ENCODE measurements at places on chromosomes 3 and 15.

- no peak for DNase-seq
Measured at GRCh38 chr3:37216597-37217097, 42.3 kb upstream of the LRRFIP2 start.

DNA sequence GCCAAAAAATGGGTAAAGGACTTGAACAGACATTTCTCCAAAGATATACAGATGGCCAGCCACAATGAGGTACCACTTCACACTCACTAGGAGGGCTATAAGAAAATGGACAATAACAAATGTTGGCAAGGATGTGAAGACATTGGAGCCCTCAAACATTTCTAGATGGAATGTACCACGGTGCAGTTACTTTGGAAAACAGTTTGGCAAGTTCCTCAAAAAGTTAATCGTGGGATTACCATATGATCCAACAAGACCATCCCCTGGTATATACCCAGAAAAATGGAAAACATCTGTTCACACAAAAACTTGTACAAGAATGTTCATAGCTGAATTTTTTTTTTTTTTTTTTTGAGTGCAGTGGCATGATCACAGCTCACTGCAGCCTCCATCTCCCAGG is 15.9 kb upstream of the HRH1 start:
- no peak for DNase-seq

- no peak for DNase-seq
Measured at GRCh38 chr15:83980637-83981036, 254.9 kb upstream of the GOLGA6L4 start.

DNA sequence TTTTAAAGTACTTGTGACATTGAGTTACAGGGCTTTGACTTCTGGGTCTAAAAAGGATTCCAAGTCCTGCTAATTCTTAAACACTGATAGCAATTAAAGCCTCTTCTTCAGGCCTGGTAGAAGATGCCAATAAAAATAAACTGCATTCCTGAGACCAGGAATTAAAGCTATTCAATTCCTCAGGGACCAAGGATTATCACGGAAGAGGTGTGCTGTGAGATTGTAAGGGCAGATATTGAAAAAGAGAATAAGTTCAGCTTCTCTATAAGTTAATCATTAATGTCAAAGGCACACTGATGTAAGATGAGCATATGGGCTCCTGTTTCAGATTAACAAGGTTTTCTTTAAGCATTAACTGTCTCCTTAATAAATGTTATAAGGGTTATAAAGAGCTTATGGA is 611.3 kb downstream of the SI start:
- DNase-seq: no peak

- DNase-seq: no peak
Measured at GRCh38 chr15:55669270-55669669, 73.7 kb downstream of the PRTG start.

GRCh38 chr3:125220183-125220582 is 7.6 kb upstream of the SLC12A8 start:
- no peak for DNase-seq

DNA sequence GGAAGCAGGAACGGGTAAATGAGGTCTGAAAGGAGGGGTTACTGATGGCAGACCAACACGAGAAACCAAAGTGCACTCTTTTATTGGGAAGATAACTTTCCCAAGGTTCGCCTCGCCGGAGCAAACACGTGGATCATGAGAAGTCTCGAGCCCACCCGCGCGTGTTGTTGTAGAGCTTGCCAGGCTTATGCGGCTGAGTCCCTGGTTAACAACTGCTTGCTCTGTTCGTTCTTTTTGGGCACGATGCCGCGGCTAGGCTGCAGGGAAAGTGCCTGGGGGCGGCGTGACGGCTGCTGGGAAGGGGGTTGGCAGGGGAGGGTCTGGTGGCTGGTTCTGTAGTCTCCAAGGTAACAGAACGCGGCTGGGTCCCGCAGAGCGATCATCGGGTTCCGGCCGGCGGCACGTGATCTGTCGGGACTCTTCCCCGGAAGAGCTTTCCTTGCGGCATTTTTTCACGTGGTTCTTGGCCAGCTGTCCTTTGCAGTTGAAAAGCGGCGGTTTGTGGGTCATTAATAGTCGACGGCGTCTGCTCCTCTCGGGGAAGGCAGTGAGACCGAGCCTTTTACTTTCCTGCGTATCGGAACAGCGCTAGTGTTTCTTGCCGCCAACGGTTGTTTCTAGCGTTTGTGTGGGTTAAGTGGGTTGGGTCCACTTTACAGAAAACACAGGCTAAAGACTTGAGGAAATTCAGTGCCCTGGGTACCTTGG is 1.5 kb downstream of the MGA start:
- peak; percentile 70 for DNase-seq

DNA sequence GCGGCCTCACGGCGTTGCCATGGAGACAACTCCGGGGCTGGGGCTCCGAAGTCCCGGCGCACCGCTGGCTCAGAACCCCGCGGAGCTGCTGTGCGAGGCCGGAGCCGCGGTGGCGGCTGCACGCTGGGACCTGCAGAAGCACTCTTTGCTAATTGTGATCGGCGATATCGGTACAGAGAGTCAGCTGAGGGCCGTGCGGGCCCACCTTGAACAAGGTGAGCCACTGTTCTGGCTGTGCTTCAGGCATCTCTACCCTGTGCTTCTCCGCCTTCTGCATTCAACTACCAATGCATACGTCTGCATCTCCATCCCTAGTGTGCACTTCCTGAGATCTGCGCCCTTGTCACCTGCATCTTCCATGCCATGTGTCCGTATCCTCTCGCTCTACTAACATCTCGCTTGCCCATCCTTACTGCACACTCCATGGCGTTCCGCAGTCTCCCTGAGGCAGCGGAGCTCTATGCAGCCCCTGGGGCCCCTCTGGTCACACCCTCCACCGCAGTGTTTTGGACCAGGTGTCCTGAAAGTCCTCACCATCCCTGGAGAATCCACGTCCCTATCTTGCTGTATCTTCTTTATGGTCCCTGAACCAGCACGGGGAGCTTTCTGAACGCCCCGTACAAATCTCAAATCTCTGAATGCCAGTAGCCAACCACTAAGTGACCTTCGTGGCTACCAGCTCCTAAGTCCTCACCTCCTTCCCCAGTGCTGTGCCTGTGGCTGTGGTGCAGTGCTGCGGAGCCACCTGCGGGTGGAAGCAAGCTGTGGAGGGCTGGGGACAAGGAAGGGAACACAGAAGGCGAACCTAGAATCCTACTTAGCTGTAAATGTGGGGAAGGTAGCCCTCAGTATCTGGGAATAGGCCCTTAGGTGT is 6.2 kb upstream of the MAP1A start:
- DNase-seq: peak; percentile 32

DNA sequence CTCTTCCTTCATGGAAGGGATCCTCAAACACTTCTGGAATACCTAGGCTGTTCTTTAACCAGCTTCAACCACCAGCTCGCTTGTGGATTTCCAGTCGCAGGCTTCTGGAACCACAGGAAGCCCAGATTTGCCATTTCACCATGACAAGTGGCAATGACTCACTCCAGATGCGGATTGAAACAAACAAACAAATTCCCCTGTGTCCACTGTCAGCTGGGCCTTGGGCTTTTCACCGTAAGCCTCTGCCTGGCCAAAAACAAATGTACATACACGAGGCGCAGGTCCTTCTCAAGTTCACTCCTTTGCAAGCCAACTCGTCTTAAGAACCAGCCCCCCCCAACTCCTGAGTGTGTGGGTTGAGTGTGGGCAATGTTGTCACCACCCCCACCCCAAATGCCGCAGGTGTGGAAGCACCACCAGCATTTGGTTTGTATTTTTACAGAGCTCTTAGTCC is 8.8 kb downstream of the BCL6 start:
- no peak for DNase-seq

DNA sequence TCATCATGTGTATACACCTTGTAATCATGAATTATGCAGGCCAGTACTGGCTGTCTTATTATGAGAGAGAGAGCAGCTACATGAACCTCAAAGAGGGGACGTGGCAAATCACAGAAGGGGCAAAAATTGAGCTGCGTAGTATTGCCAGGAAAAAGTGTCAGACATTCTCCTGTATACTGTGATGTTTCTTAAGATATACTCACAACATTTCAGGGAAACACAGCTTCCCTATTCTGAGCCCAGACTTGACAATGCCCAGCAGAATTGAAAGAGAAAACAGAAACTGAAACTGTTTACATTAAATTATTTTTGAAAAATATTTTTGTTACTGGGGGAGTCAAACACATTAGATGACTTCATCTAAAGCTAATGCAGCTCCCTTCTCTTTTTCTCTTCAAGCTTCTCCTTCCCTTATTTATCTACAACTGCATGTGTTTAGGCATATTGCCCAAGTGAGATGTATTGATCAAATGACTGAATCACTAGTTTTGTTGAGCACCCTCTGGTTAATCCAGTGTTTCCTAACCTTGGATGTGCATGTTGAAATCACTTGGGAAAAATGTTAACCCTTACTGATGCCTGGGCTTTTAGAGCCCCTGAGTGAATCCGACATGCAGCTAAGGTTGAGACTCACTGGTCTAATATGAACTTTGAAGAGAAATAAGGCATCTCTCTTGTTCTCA is 39.5 kb downstream of the CADPS start:
- DNase-seq: no peak

DNA sequence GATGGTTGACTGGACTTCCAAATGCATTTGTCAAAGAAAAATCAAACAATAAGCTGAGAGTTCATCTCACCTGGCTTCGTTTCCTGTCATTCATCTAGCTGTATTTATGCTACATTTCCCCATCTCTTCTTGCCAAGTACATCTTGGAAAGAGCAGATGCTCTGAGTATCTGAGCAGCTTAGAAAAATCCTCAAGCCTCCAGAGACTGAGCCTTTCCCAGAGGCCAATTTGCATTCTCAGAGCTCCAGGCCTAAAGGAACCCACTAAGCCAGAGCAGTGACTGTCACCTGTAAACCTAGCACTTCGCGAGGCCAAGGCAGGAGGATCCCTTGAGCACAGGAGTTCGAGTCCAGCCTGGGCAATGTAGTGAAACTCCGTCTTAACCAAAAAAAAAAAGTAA is 100.5 kb downstream of the XXYLT1 start:
- DNase-seq: no peak

GRCh38 chr3:168616915-168617314 is 521.2 kb upstream of the GOLIM4 start:
- no peak for DNase-seq

DNA sequence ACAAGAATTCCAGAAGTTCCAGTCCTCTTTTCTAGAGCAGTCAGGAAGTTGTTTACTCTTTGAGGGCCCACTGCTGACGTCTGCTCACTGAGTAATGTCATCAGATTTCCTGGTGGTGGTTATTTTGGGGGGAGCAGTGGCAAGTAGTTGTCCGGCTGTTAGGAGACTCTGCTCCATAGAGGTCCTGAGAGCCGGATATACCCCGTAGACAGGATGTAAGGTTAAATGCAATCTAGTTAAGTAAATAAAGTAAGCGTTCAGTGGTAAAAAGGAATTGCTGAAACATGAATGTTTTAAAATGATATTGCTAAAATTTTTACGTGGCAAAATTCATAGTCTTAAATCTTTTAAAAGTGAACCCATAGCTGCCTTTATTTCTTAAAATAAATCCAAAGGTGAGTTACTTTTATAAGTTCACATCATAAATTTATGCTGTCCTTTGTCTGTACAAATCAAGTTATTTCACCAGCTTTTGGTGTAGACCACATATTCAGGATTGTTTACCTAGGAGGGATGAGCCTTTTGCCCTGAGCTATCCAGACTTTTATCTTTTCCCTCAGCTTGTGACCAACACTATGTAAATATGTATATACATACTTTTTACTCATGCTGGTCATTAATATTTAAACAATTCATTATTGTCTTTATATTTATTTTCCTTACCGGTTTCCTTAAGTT is 65.8 kb downstream of the PDE8A start:
- no peak for DNase-seq

- no peak for DNase-seq
Measured at GRCh38 chr3:89108291-89108550, 800 bp downstream of the EPHA3 start.

GRCh38 chr3:123755085-123755484 is 129.0 kb downstream of the MYLK start:
- no peak for DNase-seq

DNA sequence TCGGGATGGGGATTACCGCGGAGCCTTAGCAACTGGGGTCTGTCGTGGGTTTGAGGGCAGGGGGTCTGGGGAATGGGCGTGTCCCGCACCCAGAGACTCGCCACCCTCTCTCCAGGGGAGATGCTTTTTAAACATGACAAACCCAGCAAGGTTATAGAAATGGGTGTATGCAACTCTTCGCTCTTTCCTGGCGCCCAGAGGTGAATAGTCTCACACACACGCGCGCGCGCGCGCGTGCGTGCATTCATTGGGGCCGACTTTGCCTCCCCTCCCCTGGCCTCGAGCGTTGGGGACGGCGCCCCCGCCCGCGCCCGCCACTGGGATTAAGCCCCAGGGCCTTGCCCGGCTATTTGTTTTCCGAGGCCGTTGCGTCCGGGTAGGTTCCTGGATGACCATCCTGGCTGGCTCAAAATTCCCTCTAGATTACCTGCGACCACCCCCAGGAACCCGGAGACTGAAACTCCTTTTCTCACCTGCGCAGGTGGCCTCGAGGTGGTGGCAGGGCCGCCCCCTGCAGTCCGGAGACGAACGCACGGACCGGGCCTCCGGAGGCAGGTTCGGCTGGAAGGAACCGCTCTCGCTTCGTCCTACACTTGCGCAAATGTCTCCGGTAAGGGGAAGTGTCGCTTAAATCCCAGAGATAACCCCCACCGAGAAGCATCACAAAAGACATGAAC is 777 bp downstream of the GPR160 start:
- no peak for DNase-seq

DNA sequence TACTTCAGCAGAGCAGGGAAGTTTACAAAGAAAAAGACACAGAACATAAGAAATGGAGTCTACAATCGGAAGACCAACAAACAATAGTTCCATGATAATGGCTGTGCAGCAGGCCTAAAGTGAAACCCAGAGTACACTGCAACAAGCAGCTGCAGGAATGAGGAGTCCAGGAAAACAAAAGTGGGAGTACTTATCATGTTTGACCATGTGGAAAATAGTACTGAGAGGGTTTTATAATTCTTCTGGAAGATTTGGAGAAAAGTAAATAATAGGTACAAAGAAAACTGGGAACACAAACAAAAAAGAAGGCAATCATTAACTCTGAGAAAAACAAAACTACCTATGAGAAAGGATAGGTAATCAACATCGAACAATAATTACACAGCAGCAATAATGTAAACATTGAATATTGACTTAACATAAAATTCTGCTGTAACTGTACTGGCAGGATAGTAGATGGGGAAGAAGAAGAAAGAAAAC is 87.5 kb downstream of the NEK10 start:
- DNase-seq: no peak

- DNase-seq: no peak
Measured at GRCh38 chr3:5051772-5052171, 70.3 kb upstream of the ARL8B start.

DNA sequence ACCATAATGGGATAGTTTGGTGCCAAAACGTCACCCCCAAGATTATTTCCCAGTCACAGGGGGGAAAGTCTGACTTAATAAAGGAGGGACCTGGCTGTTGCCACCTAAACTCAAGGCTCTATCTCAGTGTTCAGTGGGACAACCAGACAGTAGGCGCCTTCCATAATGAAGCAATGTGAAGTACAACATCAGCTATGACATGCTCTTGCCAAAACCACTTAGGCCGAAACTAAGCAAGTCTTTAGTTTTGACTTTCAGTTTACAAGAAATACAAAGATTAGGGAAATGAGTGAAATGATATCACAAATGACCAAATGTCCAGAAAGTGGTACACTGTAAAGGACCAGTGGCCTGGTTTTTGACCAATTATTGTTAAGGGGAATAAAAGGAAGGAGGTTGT is 32.9 kb downstream of the SOX14 start:
- DNase-seq: no peak

All from stimulated activated CD4-positive, alpha-beta T cell treated with anti-CD3 and anti-CD28 coated beads, Interleukin-1b, Interleukin-23, amount 100 ng/mL, for 48 hours (primary cell).